Epithelial cell of umbilical artery (primary cell): ENCODE measurements at places on chromosomes 6 and 20. TPM values are rescaled to one million over a fixed set of nuclear protein-coding genes. Genes with fewer than 3 reads are reported as not detected.

PI16 gene
- total RNA-seq, result not detected in 2 replicates

CST2 gene
- total RNA-seq, result not detected in 2 replicates

ULBP2 gene
- total RNA-seq, result 6.8 and 9.6 TPM in 2 replicates

TTLL9 gene
- not detected in 2 replicates for total RNA-seq

LY6G6F gene
- not detected in 2 replicates for total RNA-seq
